ENCODE measurements at places on chromosomes 5 and 9.

DNA sequence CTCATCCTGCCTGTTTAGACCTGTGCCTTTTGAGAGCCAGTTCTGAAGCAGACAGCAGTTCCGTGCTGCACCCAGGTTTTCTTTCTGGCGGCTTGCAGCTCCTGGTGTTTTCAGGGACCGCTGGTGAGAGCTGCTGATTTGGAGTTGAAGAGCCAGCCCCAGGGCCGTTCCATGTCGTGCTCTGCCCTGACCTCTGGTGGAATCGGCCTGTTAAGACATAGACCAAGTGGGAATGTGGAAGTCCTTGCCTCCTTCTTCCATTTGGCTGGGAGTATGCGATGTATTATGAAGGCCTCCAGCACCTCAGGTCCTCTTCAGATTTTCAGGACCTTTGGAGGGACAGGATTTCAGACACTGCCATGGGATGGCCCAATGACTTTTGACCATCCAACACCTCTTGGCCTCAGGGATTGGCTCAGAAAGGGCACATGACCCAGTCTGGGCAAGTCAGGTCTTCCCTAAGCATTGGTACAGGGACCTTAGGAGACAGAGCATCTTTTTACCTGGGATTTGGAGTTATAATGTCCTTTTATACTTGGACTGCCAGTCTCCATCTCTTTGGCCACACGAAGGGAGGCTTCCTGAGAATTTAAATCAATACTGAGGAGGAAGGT is 136.1 kb upstream of the CLINT1 start:
- DNase-seq: no peak

DNA sequence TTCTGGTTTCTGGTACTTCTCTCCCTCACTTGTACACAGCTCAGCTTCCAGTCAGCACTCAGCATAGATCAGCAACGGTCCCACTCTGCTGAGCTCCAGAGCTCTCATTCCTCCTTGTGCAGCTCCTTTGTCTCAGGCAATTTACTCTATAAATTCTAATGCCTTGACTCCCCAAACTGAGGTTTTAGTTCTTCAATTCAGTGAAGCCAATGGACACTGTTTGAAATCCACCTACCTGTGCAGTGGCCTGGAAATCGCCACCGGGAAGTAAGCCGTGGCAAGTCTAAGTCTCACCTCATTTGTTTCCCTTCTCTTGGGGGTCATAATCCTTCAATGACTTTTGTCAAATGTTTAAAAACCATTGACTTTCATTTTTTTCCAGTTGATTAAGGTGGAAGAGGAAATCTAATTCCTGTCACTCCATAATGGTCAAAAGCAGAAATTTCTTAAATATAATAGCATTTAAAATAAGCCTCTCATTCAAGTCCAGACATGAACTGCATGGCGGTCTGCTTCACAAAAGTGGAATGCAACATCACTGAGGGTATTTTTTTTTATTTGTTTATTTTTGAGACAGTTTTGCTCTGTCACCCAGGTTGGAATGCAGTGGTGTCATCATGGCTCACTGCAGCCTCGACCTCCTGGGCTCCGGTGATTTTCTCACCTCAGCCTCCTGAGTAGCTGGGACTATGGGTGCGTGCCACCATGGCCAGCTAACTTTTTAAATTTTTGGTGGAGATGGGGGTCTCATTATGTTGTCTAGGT is 79.6 kb downstream of the C7 start:
- no peak for DNase-seq

DNA sequence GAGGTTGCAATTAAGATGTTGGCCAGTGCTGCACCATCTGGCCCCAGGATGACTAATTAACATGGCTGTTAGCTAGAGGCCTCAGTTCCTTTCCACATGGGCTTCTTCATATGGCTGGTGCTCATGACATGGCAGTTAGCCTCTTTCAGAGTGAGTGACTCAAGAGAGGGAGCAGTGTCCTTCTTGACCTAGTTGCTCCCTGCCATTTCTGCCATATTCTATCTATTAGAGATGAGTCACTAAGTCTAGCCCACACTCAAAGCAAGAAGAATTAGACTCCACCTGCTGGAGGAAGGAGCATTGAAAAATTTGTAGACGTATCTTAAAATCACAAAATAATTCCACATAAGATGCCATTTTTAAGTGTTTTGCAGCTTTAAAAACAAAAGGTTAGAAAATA is 651.2 kb upstream of the CCNG1 start:
- DNase-seq: no peak

- DNase-seq: no peak
These were observed 31.5 kb downstream of the VAV2 start for GRCh38 chr9:133960568-133961129.

DNA sequence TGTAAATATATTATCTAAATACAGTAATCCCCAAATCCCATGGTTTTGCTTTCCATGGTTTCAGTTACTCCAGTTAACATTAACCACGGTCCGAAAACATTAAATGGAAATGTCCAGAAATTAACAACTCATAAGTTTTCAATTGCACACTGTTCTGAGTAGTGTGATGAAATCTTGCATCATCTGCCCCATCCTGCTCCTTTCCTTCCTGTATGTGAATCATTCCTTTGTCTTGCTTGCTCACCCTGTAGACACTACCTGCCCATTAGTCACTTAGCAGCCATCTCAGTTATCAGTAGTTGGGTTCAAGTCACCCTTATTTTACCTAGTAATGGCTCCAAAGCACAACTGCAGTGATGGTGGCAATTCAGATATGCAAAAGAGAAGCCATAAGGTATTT is 1568.5 kb upstream of the WWC1 start:
- no peak for DNase-seq

DNA sequence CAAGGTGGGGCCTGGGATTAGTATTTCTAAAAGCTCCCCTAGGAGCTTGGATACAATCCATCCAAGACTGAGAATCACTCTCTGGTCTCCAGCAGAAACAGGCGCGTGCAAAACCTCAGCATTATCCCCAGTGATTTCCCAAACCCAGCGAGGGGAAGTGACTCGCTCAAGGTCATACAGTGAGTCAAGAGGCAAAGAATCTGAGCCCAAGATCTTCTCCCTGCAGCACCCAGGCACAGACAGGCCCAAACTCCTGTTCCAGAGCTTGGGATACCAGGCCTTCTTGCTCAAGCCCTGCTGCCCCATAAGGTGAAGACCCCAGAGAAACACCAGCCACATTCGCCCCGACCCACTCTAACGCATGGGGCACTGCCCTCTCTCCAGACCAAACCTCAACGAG is 33.2 kb downstream of the SHB start:
- DNase-seq: no peak

DNA sequence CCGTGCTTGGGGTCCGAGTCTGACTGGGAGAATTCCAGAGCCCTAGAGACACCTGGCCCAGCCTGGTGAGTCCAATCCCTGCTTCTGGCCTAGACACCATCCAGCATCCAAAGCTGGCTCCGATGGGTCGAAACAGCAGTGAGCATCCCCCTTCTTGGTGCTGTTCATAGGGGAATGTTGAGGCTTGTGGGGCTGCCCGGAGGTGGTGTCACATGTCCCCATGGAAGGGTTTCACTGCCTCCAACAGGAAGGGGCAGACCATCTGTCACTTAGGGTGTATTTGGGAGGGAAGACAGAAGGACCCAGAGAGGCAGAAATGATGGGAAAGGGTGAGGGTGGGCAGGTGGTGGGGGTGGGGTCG is 13.9 kb downstream of the C9orf50 start:
- DNase-seq: no peak

GRCh38 chr9:115972362-115972761 is 181.2 kb upstream of the PAPPA start:
- no peak for DNase-seq

GRCh38 chr5:74441616-74442015 is 198.9 kb downstream of the ENC1 start:
- no peak for DNase-seq

DNA sequence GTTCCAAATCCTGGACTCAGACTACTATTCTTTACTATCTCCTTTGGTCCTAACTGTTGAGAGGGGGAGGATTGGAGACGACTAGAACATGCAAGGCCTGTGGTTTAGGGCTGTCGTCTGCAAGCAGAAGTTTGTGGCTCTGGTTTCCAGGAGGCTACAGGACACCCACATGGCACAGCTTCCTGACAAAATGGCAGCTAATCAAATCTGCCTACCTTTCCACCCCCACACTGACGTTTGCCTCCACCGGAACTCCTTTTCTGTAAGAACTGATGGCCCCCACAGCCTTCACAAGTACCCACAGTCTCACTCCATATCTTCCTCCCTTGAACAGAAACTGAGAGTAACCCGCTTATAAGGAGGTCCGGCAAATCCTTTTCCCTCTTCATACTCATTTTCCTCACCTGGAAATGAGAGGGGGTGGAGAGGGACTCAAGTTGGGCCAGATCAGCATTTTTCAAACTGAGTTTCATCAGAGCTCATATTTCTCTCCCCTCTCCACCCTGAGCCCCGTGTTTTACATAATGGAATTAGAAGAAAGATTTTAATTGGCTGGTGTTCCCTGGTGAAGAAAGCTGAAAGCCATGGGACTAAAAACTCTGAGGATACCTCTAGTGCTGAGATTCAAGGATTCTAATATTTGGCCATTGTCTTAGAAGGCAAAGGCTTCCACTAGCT is 5.2 kb downstream of the SLC31A2 start:
- DNase-seq: no peak

DNA sequence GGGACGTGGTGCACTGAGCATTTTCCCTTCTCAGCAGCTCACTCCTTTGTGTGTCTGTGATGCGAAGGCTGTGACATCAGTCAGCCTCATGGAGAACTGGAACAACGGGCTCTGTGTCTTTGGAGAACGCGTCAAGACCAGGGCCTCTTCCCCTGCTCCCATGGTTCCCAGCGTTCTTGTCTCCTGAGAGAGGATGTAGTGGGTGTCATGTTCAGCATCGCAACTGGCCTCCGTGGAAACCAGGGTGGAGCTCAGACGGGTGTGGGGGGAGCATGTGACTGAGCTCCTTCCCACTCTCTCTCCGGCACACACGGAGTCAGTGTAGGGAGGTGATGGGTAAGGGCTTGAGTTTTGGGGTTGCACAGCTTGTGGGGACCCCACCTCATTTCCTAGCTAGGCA is 59.7 kb downstream of the TENT4A start:
- DNase-seq: no peak

DNA sequence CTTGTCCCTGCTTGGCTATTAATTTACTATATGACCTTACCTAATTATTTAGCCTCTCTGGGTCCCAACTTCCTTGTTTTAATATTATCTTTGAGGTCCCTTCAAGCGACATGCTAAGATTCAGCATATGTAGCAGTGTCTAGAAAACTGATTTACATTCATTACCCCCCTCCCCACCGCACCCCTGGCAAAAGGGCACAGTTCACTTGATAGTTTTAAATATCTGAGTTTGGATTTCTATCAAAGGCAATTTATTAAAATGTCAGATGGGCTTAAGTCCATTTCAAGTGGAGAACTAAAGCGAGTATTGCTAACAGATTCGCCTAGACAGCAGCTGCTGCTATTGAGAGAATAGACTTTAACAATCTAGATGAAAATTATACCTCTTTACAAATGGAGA is 3.9 kb downstream of the CEMIP2 start:
- DNase-seq: no peak

DNA sequence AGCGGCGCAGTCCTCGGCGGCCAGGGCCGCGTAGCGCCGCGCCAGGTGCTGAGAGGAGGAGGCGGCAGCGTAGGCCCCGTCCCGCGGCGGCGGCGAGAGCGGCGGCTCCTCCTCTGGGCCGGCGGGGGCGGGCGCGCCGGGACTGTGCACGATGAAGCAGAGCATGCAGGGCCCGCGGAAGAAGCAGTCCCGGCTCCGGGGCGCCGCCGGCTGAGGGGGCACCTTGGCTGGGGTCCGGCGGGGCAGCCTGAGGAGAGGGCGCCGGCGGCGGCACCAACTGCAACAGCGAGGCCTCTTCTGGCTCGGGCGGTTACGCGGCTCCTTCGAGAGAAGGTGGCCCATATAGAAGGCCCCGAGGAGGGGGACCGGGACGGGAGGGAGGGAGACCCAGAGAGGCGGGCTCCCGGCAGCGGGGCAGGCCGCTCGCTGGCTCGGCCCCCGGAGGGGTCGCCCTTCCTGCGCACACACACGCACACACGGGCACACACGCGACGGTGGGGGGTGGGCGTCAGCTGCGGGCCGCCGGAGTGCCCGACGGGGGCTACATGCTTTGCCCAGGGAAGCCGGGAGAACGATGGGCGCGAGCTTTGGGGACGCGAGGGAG is 446 bp downstream of the FBXL17 start:
- DNase-seq: no peak

DNA sequence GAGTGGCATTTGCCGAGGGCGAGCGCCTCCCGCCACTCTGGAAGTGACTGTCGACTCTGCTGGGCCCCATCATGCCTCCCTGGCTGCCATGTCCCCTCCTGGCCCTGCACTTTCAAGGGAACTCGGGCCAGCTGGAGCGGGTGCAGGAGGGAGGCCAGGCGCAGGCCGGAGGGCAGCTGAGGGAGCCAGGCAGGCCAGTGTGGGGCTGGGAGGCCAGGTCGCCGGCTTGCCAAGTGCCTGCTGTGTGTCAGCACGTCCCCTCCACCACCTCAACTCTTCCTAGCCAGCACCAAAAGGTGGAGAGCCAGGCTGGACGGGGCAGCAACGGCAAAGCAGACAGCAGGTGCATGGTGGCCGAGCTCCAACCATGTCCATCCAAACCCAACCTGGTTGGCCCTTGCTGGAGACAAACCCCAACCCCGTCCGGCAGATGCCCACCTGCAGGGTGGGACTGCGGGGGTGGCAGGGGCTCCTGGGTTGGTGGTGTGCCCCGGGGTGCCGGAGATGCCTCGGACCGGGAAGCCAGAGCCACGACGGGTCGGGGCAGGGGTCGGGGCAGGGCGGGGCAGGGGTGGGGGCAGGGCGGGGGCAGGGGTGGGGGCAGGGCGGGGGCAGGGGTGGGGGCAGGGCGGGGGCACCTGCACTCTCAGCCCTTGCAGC is 36.5 kb upstream of the EGFL7 start:
- DNase-seq: no peak

DNA sequence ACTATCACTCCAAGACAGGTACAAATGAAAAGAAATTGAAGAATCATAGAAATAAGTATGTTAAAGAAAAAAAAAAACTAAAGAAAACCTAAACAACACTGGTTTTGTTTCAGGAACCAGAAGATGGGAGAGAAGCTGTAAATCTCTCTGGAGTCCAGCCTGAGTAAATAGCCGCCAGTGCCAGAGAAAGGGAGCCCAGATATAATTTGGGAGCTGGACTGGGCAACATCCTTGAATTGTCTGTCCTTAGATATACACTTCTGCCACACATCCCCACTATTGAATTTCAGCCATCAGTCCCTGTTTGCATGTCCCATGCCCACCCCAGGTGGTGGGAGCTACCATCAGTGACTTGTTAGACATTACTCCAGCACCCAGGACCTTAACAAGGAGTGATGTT is 979.6 kb downstream of the DTWD2 start:
- no peak for DNase-seq

DNA sequence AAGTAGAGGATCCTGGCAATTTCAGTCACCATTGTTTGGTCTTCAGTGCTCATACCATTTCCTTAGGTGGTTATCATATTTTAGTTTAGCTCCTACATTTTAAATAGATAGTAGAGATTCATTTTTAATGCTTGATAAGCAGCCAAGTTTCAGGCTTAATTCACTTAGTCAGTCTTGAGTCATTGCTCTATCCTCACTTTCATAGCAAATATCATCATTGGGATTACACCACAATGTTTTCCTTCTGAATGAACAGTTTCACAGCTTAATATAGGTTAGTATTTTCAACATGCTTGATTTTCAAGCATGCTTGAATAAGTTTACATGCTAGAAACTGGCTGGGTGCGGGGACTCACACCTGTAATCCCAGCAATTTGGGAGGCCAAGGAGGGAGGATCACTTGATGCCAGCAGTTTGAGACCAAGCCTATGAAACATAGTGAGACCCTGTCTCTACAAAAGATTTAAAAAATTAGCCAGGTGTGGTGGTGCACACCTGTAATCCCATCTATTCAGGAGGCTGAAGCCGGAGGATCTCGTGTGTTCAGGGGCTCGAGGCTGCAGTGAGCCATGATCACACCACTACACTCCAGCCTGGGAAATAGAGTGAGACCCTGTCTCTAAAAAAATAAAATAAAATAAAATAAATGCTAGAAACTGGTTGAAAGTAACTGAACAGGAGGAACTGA is 339.9 kb downstream of the ADGRV1 start:
- DNase-seq: no peak
